ENCODE measurements at places on chromosomes 13 and 19.

GRCh38 chr13:91894316-91894715, 495.9 kb downstream of the GPC5 start:
- DNase-seq = no peak
- H3K27me3 ChIP-seq = no peaks in the 10 kb centered on the region
- H3K4me1 ChIP-seq = no peaks in the 10 kb centered on the region
- no peaks in the 10 kb centered on the region for H3K36me3 ChIP-seq
- no peak overlapping the region for H3K4me3 ChIP-seq
- no peak overlapping the region for H3K27ac ChIP-seq

- DNase-seq = peak; percentile 75
- no peak overlapping the region for H3K27ac ChIP-seq
- no peak overlapping the region for H3K4me3 ChIP-seq
- H3K4me1 ChIP-seq = peaks cover 48% of the 10 kb centered on the region
Observed at GRCh38 chr13:27359199-27359821, 65.1 kb upstream of the GTF3A start.

GRCh38 chr13:77028202-77028601, 1.2 kb upstream of the FBXL3 start:
- peaks cover 7% of the 10 kb centered on the region for H3K27me3 ChIP-seq
- no peaks in the 10 kb centered on the region for H3K36me3 ChIP-seq
- no peak for DNase-seq
- no peak overlapping the region for H3K27ac ChIP-seq

- H3K36me3 ChIP-seq = peaks cover 15% of the 10 kb centered on the region
- H3K27ac ChIP-seq = no peak overlapping the region
- H3K4me1 ChIP-seq = peaks cover 27% of the 10 kb centered on the region
- peaks cover 2% of the 10 kb centered on the region for H3K27me3 ChIP-seq
- peak overlapping the region; percentile 32 for H3K4me3 ChIP-seq
Observed at GRCh38 chr19:435707-436412, 25.0 kb downstream of the SHC2 start.

DNA sequence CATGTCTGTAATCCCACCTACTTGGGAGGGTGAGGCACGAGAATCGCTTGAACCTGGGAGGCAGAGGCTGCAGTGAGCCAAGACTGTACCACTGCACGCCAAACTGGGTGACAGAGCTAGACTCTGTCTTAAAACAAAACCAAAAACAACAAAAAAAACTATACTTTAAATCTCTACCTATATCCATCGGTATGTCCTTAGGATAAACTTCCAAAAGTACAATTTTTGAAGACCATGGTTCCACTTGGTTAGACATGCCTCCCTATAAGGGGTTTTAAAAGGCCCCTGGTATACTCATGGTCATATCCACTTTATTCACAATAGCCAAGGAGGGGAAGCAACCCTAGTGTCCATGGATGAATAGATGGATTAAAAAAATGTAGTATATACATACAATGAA, 39.8 kb downstream of the RUBCNL start:
- H3K4me3 ChIP-seq = no peak overlapping the region
- no peak overlapping the region for H3K27ac ChIP-seq
- no peak for DNase-seq
- peaks cover 5% of the 10 kb centered on the region for H3K27me3 ChIP-seq
- peaks cover 12% of the 10 kb centered on the region for H3K4me1 ChIP-seq

GRCh38 chr19:29690842-29691241, 24.2 kb downstream of the C19orf12 start:
- peaks cover 4% of the 10 kb centered on the region for H3K27me3 ChIP-seq
- peaks cover 64% of the 10 kb centered on the region for H3K4me1 ChIP-seq
- H3K36me3 ChIP-seq = peaks cover 5% of the 10 kb centered on the region
- H3K27ac ChIP-seq = no peak overlapping the region
- no peak for DNase-seq
- H3K4me3 ChIP-seq = no peak overlapping the region

DNA sequence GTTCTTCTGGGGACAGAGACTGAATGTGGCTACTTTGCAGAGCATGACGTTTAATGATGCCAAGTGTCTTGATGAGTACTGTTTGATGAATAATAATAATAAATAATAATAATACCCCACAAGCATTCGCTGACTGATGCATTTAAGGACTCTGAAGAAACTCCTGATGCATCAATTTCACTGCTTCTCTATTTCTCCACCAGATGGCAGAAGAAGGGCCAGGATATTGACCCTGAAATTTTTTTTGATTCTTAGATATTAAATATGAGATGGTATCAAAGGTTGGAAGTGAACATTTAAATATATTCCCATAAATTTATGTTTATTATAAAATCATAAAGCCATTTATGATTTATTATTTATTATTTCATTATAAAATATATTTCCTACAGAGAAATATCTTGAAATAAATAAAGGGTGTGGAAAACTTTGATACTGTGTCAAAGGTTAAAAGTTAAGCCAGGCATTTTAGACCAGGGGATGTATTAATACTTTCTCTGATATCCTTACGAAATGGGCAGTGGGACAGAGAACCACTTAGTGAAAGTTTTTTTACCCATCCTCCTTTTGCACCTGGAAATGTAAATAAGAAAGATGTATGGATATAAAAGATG, 170.9 kb downstream of the LACC1 start:
- H3K27me3 ChIP-seq = peaks cover 3% of the 10 kb centered on the region
- H3K36me3 ChIP-seq = no peaks in the 10 kb centered on the region
- no peak overlapping the region for H3K4me3 ChIP-seq

DNA sequence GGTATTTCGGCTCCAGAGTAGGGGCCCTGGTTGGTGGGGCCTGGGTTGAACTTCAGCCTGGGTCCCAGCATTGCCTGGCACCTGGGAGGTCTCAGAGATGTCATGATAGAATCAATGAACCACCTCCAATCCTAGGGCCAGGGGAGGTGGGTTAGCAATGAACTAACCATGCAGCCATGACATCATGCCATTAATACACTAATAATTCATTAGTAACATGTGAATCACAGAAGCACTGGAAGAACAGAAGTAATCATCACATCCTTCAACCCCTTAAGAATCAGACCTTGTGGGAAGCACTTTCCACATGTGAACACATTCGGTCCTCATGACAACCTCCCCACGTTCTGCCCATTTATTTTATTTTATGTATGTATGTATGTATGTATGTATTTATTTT, 6.9 kb downstream of the NOSIP start:
- peaks cover 23% of the 10 kb centered on the region for H3K4me1 ChIP-seq
- H3K36me3 ChIP-seq = peaks cover 33% of the 10 kb centered on the region
- no peak for DNase-seq
- H3K27ac ChIP-seq = no peak overlapping the region
- no peak overlapping the region for H3K4me3 ChIP-seq

- peaks cover 45% of the 10 kb centered on the region for H3K27me3 ChIP-seq
- peaks cover 12% of the 10 kb centered on the region for H3K4me1 ChIP-seq
- H3K27ac ChIP-seq = no peak overlapping the region
- H3K36me3 ChIP-seq = peaks cover 12% of the 10 kb centered on the region
- DNase-seq = no peak
- no peak overlapping the region for H3K4me3 ChIP-seq
Observed at GRCh38 chr19:2729943-2730818, 9.0 kb upstream of the DIRAS1 start.

DNA sequence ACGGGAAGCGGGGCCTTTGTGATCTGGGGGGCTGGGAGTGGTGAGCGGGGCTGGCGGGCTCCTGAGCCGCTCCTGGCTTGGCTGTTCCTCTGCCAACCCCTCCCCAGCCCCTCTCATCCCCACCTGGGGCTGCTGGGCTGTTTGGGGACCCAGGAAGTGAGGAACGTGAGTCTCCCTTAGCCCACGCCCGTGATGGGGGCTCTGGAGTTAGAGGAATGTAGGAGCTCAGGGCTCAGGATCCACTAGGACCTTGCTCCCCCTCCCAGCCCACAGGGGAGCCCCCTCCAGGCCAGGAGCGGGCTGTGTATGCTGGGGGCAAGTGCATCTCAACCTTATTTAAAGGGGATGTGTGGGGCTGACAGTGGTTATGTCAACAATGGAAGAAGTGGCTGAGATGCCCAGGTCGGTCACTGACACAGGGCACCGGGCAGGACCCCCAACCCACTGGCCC, 134.1 kb downstream of the URI1 start:
- no peak overlapping the region for H3K4me3 ChIP-seq
- no peak for DNase-seq
- H3K4me1 ChIP-seq = no peaks in the 10 kb centered on the region
- peaks cover 9% of the 10 kb centered on the region for H3K27me3 ChIP-seq
- no peaks in the 10 kb centered on the region for H3K36me3 ChIP-seq

- peaks cover 17% of the 10 kb centered on the region for H3K36me3 ChIP-seq
- no peak overlapping the region for H3K4me3 ChIP-seq
- peaks cover 2% of the 10 kb centered on the region for H3K4me1 ChIP-seq
- H3K27ac ChIP-seq = no peak overlapping the region
Observed at GRCh38 chr13:73961181-73961580, 173.0 kb downstream of the KLF12 start.

DNA sequence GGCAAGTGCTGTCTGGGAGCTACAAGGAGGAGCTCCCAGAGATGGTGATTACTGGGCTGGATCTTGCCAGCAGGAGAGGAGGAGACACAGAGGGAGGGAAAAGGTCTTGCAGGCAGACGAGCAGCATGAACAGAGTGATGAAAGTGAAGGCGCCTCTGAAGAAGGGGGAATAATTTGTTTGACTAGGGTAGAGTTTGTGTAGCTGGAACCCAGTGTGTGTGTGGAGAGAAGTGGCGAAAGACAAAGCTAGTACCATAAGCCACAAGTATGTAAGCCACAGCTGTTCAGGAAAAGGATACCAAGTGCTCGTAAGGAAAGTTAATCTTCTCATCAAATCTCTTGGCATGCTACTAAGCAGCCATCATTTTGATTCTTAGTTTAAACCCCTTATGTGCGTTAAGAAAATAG, 5.4 kb downstream of the FLT1 start:
- H3K4me1 ChIP-seq = peaks cover 41% of the 10 kb centered on the region
- no peak overlapping the region for H3K4me3 ChIP-seq
- no peaks in the 10 kb centered on the region for H3K36me3 ChIP-seq
- DNase-seq = no peak
- H3K27me3 ChIP-seq = peaks cover 47% of the 10 kb centered on the region
